ENCODE measurements at places on chromosomes 1 and 21.

- no peak for DNase-seq
Measured at GRCh38 chr1:36675106-36675505, 192.4 kb upstream of the CSF3R start.

DNA sequence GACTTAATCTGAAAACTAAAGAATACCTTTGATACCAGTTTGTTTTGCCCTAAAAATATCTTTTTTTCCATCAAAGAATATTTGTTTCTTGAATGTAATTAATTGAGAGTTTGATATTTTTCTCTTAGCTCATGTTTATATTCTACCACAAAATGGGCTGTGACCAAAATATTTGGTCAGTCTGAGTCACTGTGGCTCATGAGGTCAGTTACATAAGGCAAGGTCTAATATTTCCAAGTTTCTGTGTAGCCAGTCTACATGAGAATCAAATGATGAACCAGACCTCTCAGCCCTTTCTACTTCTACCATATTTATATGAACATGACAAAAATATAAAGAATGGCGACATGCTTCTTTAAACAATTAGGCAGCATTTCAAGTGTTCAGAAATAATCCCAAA lies 83.0 kb upstream of the IVNS1ABP start:
- DNase-seq: no peak

DNA sequence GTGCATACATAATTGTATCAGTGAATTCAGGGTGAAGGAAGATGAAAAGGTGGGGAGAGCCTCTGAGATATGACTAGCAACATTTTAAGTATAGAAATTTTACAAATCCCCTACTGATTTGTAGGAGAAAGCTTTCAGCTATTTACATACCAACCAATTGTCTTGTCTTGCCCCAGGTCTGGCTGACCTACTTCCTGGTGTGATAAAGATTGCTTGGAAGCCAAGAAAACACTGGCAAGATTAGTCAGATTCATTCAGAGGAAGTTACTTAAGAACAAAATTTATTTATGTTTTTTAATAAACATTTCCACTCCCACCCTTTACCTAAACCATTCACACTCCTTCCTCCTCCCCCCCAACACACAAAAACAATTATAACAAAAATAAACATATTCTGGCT lies 17.5 kb downstream of the PTGS2 start:
- DNase-seq: no peak

DNA sequence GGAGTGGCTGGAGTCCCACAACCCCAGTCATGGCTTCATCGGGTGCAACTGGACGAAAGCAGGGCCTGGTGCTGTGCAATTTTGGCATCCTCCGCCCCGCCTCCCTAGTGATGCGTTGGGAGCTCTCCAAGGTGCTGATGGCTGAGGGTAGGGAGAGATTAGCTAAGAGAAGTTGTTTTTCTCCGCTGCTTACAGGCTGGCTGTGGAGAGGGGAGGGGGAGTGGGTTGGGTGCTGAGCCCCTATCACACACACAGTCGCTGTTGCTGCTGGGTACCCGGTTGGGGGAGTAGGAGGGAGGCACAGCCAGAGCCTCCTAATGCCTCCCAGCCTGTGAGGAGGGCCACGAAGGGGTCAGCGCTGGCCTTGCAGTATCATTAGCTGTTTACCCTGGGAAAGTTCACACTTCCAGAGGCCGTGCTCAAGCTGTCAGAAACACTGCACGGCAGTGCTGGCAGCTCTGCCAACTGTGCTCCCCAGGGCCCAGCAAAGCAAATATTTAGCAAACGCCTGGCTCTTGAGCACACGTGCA lies 110.0 kb downstream of the GRIK3 start:
- no peak for DNase-seq

GRCh38 chr1:156002188-156002911 lies 18.4 kb downstream of the SSR2 start:
- no peak for DNase-seq

DNA sequence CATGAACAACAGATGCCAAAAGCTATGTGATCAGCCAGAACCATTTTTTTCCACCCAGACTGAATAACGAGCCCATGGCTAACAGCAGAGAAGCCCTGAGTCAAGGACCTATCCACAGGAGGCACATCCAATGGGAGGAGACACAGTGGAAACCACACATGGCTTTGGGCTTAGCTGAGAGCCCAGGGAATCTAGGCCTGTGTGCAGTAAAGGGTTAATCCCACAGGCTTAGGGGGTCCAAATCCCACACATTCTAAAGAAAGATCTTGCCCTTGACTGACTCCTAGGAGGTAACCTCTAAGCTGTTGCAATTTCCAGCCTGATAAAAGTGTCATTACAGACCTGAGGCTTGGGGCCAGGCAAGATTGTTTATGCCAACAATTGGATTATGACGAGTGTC lies 194.5 kb downstream of the DSCAM start:
- DNase-seq: no peak

DNA sequence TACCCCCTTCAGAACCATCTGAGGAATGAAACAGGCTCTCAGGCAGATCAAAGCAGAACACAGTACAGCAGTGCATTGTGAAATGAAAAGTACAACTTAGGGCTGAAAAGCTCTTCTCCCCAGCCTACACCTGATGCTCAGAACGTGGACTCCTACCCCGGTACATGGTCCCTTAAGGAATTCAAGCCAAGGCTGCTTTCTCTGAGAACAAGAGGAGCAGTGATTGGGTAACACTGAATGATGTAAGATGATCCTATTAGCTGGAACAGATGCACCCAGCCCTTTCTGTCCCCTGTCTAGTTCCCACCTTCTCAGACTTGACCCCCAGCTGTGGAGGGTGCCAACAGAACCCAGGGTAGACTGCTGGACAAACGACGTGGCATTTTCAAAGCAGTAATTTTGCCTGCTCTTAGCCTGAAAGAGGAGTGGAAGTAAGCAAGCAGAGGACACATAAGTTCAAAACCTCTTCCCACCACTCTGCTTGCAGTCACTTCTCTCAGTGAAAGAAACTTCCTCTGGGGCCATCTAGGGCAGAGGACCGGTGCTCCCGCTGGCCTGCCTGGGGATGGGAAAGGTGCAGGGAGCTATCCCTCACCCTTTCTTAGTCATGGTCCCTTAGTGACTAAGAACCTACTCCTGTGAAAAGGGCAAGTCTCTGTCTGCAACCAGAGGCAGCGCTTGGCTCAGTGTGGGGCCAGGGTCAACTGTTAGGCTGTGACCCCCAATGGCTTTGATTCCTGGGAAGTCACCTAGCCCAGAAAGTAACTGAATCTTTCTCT lies 72.7 kb downstream of the TRABD2B start:
- no peak for DNase-seq

- DNase-seq: no peak
Measured at GRCh38 chr1:6912518-6912917, 127.3 kb downstream of the CAMTA1 start.
